Esophagus squamous epithelium (tissue), 5 donors: ENCODE measurements at places on chromosomes 16 and 17.

DNA sequence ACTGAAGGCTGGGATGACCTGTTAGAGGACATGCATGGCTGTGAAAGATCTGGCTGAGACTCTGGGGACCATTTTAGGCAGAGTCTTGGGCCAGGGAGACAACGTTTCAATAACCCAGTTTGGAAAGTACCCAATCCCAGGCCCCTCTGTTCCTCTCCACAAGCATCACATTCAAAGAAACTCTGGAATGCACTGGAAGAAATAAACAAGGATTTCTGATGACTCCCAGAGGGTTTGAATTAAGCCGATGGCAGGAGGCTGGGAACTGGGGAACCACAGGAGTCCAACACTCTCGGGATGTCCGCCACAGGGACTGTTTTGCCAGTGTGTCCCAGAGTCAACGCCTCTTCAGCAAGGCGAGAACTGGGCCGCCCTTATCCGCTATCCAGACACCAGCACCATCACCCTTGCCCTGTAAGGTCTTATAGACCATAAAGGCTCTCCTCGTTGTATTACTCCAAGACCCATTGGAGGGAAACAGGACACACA, 3.3 kb downstream of the PMP22 start:
- DNase-seq = no peak

GRCh38 chr17:27408891-27409290, 47.4 kb upstream of the KSR1 start:
- DNase-seq = no peak

GRCh38 chr17:74872313-74873036, at the start of gene FDXR:
Gene FDXR (minus strand): TSS chr17:74872994. CDS start chr17:74872944, 50 bp downstream.
- no peak for DNase-seq

DNA sequence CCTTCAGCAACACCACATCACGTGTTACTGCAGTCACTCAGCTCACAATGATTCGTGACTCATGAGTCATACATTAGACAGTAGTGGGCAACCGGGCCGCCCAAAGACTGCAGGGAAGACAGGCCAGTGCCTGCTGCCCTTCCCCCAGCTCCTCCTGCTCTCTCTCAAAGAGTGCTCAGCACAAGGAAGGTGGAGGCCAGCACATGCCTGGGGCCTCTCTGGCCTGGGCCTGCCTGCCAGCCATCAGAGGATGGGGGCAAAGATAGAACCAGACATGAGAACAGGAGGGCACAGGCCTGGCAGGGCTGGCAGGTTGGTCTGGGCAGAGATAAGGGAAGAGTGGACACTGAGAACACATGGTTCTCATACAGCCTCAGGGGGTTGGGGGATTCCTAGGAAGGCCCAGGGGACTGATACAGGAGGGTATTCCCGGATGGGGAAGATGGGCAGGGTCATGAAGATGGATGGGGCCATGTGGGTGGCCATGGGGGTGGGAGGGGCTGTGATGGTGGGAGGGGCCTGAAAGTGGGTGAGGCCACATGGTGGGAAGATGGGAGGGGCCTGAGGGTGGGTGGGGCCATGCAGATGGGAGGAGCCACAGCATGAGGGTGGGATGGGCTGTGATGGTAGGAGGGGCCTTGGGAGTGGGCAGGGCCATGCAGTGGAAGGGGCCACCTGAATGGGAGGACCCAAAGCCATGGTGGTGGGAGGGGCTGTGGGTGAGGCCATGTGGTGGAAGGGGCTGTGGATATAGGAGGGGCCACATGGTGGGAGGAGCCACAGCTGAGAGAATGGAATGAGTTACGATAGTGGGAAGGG, 29.0 kb downstream of the KATNB1 start:
- no peak for DNase-seq

DNA sequence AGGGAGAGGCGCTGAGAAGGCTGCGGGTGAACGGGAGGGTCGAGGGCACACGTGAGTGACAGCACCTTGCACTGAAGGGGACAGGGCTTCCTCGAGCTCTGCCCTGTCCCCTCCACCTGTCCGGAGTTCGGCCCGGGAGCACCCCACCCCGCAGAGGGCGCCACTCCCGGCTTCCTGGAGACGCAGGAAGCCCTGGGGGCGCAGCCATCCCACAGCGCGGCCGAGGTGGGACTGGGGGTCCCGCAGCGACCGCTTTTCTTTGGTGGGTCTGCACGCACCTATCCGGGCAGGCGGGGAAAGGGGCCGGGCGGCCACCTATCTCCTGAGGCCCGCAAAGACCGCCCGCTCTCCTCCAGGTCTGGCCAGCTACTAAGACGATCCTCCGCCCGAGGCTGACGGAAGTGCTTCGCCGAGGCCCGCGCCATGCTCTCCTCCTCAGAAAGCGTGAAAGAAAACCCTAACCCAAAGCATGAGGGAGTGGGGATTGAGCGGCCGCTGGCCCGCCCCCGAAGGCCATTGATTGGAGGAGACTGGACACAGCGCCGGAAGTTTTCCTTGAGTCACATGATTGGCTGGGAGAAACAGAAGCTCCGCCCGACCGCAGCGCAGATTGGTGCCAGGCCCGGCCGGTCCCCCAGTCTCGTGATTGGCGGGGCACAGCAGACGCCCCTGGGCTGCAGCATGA, 34.4 kb downstream of the DDX19A start:
- DNase-seq = peak; percentile 82

DNA sequence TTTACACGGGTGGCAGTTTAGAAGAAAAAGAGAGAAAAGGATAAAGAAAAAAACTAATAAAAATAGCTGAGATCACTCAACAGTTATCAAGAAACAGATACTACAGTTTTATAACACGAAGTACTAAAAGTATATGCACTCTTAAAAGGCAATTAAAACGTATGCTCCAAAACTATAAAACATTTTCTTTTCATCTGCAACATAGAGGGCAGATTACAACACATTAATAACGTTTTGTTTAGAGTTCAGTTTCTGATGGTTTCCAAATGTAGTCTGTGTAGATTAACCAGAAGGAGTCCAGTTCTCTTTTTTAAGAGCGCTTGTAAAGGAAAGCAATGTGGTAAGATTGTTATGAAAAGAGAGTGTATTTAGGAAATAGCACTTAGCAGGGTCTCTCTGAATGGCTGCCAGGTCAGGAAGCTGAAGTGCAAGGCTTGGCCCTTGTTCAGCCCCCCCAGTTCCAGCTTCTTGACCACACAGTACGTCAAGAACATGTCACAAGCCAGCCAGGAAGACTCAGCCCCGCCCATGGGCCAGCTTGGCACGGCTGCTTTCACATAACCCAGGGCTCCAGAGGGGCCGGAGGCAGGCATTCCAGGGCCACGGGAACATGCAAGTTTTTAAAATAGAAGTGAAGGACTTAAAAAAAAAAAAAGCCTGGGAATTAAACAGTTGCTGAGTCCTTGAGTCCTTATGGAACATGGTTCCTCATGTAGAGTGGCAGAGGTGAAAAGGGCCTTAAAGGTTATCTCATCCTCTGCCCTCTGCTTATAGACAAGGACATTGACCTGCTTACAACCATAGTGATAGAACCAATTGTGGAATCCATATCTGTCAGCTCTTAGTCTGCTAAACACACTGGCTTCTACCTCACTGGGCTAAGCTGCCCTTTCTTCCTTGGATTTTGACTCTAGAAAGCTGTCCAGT, 147.4 kb upstream of the TBX2 start:
- peak; percentile 21 for DNase-seq

DNA sequence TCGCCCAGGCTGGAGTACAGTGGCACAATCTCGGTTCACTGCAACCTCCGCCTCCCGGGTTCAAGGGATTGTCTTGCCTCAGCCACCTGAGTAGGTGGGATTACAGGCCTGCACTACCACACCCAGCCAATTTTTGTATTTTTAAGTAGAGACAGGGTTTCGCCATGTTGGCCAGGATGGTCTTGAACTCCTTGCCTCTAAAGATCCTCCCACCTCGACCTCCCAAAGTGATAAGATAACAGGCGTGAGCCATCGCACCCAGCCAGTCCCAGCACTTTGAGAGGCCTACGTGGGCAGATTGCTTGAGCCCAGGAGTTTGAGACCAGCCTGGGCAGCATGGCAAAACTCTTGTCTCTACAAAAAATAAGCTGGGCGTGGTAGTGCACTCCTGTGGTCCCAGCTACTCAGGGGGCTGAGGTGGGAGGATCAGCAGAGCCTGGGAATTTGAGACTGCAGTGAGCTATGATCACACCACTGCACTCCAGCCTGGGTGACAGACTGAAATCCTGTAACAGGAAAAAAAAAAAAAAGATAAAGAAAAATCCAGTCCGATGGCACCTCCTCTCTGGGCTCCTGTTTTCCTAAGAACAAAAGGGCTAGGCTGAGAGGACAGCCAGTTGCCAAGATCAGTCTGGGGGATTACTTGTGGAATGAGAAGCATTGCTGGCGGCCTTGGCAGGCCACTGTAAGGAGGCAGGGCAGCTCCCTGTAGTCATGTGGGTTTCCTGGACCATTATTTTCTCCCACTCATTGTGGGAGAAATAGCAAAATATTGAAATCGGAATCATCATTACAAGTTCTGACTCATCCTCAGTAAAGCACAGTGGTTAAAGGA, 3.0 kb upstream of the PIPOX start:
- DNase-seq = no peak

DNA sequence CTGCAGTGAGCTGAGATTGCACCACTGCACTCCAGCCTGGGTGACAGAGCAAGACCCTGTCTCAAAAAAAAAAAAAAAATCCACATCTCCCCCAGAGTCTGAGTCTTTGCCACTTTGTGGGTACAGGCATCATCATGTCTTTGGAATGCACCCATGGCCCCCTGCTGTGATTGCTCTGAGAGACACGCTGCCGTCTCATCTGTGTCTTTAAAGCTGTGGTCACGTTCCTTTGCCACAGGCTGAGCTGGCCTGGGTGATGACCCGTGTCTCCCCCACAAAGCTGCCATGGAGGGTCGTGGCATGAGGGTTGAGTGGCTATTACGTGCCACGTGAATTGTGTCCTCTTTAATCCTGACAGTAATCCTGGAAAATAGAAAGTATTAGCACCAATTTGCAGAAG, 20.2 kb downstream of the CRISPLD2 start:
- no peak for DNase-seq

DNA sequence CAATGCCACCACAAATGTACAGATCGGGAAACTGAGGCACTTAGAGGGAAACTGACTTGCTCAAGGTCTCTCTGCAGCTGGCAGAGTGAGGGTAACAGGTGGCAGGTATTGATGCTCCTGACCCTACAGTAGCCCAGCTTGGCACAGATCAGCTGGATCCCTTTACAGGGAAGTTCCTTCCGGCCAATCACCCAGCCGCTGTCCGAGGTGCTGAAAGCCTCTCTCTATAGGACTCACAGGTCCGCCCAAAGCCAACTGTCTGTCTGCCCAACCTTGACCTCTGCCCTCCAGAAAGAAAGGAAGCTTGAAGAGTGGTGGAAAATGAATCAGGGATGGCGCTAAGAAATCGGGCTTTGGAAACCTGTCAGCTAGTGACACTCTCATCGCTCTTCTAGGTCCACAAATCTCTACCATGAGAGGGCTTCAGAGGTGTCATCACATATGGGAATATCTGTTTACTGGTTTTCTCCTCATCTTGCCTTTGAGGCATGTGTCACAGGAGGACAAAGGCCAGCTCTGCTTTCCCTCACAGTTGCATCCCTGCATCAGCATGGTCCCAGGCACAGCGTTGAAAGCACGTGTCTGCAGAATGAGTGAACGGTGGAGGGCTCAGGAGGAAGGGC, 246.2 kb downstream of the KATNIP start:
- DNase-seq = no peak
